ENCODE measurements at places on chromosomes 1 and 21. TPM values are rescaled to one million over a fixed set of nuclear protein-coding genes. Genes with fewer than 3 reads are reported as not detected.

The GPR37L1 gene
- total RNA-seq: not detected

The C1orf56 gene
- total RNA-seq: 1.7 TPM

The CYP4A22 gene
- not detected for total RNA-seq

The RGS8 gene
- not detected for total RNA-seq

GRCh38 chr1:187092104-187092503, 263.4 kb downstream of the PLA2G4A start:
- DNase-seq: no peak

DNA sequence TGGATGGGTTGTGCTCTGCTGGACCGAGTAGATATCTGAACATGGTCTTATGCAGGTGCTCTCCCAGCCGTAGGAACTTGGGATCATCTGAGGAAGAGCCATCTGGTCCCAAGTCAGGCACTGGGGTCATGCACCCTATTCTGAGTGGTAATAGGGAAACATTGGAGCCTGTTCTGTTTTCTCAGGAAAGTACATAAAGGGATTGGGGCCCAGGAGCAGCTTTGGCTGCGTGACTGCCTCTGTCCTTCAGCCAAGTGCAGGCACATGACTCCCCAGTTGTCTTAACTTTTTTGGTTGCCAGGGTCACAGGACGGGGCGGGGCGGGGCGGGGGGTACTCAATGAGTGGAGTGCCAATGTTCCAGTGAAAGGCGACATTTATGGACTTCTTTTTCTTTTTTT, 11.5 kb downstream of the PFKFB2 start:
- DNase-seq: no peak

- DNase-seq: no peak
Observed at GRCh38 chr21:43190951-43191350, 22.1 kb downstream of the CRYAA start.

GRCh38 chr1:57868239-57868638, 444.4 kb upstream of the DAB1 start:
- DNase-seq: no peak

DNA sequence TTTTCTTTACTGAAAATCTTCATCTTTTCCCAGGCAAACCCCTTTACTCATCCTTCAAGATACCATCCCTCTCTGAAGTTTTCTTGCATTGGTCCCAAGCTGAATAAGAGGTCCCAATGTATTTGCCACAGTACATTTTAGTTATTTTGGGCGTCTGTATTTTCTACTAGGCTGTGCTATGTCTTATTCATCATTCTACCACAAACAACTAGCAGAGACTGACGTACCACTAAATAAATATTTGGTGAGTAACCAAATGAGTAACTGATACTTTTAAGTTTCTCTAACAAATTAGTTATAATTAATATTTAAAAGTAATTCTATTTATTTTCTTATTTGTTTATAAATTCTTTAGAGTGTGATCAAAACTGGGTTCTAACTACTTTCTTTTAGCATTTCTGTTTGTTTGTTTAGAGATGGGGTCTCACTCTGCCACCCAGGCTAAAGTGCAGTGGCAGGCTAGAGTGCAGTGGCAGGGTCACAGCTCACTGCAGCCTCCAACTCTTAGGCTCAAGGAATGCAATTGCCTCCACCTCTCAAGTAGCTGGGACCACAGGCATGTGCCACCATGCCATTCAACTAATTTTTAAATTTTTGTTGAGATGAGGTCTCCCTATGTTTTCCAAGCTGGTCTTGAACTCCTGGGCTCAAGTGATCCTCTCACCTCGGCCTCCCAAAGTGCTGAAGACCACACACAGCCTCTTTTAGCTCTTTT, 33.1 kb downstream of the NDC1 start:
- DNase-seq: no peak

- DNase-seq: peak; percentile 64
Observed at GRCh38 chr1:8903410-8903809, 24.9 kb upstream of the ENO1 start.

DNA sequence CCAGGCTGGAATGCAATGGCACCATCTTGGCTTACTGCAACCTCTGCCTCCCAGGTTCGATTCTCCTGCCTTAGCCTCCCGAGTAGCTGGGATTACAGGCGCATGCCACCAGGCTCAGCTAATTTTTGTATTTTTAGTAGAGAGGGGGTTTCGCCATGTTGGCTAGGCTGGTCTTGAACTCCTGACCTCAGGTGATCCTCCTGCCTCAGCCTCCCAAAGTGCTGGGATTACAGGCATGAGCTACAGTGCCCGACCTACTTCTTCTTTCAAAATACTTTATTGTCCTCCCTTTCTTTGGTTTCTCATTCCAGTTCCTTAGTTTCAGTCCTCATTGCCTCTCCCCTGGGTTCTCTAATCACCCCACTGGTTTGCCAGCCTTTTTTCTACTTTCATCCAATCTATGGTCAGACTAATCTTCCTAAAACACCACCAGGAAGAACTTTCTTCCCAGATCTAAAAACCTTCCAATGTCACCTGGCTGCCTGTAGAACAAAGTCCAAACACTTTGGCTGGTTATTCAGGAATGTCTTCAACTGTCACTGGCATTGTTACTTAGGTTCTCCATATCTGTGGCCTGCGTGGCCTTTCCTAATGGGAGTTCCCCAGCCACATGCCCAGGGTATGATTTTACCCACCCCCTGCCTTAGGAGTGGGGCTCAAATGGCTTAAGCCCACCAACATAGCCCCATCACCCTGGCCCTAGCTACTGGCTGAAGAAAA, 29.0 kb upstream of the SLC30A1 start:
- no peak for DNase-seq

DNA sequence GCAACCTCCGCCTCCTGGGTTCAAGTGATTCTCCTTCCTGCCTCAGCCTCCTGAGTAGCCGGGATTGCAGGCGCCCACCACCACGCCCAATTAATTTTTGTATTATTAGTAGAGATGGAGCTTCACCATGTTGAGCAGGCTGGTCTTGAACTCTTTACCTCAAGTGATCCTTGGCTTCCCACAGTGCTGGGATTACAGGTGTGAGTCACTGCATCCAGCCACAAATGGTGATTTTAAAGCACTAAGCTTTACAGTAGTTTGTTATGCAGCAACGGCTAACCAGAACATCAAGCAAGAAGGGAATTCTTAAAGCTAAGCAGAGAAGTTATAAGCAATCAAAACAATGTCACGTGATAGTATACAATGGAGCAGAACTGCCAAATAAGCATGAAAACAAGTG, 65.7 kb downstream of the NVL start:
- DNase-seq: no peak

DNA sequence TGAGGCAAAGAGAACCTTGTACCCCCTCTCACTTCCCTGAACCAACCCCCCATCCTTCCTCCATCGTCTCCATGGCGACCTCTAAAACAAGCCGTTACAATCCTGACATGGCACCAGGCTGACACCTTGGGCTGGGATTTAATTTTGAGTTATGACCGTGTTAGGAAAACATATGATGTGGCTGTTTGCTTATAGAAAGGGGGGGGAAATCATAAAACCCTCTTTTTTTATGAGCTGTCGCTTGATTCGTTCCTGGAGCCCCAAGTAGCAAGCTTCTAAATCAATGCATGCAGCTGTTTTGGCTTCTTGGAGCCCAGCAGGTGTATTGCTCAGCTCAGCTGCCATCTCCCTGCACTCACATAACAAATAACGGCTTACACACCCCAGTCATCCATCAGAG, 301.2 kb upstream of the SPAG17 start:
- DNase-seq: no peak

DNA sequence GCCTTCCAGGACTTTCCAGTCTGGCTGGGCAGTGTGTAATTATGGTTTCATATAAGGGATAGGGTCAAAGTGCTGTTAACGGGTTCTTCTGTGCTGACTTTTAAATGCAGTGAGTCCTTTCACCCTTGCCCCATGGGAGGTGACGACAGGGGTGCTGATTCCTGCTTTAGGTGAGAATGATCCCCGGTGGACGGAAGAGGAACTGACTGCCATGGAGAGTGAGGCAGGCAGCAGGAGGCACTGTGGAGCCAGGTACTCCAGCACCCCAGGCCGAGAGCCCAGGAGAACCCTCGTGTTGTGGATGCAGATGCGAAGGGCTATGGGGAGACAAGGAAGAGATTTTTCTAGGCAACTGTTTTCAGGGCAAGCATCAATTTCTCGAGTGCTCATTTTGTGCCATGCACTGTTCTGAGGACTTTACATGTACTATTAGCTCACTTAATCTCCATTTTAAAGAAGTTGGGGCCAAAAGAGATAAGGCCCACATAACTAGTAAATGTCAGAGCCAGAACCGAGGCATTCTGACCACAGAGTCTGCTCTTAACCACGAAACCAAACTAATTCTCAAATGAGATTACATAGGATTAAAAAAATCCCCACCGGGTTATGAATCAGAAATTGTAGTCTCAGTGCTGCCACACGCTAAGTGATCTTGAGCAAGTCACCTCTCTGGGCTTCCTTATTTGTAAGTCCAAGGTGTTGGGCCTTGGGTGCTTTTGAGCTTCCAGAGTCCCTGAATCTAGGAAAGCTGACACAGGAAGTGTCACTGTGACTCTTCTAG, 28.2 kb downstream of the STPG1 start:
- peak; percentile 66 for DNase-seq

- DNase-seq: no peak
Observed at GRCh38 chr1:94385308-94385929, 32.8 kb upstream of the ABCD3 start.
